ENCODE measurements at places on chromosomes 16 and 17.

DNA sequence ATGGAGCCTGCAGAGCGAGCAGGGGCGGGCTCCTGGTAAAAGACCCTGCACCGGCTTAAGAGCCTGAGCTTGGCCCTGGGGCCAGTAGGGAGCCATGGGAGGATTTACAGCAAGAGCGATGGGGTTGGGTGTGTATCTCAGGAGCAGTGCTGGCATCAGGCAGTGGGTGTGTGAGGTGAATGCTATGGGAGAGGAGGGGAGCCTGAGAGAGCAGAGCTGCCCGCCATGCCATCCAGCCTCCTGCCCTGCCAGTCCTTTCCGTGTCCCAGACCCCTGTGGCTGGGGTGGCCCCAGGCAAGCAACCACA, 23.3 kb downstream of the FAM83G start:
- no peak for DNase-seq

- DNase-seq, result no peak
Observed at GRCh38 chr17:63082952-63083351, 116.9 kb downstream of the TANC2 start.

DNA sequence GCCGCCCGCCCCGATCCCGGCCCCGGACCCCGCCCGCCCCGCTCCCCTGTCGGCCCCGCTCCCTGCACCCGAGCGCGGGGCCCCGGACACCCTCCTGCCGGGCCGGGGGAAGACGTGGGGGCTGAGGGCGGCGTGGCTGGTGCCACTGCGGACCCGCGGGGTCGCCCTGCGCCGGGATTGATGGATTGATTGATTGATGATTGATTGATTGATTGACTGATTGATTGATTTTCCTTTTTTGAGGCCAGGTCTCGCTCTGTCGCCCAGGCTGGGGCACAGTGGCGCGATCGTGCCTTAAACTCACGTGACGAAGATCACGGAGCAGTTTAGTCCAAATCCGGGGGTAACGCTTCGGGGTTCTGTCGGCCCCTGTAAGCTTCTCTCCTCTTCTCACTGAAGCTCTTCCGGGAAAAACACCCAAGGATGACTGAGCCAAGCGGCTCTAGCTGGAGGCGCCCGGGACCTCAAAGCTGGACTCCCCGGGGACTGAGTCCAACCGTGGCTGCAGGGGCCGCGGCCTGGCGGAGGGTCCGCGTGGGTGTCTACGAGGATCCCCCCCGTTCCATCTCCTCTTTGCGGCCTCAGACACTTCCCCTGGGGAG, 40.2 kb upstream of the BHLHA9 start:
- no peak for DNase-seq

DNA sequence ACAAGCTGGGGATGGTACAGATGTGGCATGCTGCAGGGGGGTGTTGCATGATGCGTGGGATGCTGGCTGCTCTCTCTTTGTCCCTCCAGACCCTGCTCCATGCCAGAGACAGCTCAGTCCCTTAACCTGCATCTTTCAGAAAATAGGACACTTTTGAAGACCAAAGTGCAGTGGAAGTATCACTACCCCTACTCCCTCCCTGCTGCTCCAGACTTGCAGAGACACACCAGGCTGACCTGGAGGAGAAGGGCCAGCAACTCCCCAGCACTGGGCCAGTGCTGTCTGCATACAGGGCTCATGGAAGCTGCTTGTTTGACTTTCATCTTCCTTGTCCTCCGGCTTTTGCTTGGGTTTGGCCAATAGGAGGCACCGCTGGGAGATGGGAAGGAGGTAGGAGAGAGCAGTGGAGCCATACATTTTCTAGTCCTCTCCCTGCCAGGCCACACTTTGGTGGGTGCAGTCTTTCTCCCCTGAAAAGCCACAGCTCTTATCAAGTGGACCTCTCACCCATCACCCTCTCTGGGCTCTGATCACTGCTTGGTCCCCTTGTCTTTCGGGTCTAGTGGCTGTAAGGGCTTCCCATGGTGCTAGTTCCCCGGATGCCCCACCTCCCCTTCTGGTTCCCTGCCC, 46.1 kb upstream of the NKD1 start:
- DNase-seq, result no peak

DNA sequence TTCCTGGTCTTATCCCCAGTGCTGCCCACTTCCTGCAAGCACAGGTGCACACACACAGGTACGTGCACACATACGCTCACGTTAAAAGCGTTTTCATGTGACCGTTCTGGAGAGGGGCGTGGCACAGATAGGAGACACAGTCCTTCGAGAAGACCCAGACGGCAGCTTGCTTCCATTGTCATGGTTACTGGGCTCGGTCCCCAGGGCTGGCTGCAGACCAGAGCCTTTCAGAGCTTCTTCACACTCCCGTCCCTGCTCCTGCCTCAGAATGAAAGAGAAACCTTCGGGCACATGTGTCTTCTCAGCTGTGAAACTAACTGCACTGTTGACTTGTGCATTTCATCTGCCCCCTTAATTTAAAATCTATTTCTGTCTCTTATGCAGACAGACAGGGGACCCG, 154.2 kb downstream of the PITPNC1 start:
- DNase-seq, result no peak

GRCh38 chr17:2084036-2084765, 29.3 kb downstream of the HIC1 start:
- DNase-seq, result no peak

- DNase-seq, result no peak
Observed at GRCh38 chr16:68037841-68038597, 14.9 kb downstream of the DUS2 start.

- DNase-seq, result peak; percentile 44
Observed at GRCh38 chr16:74601126-74601871, 5.6 kb downstream of the GLG1 start.

DNA sequence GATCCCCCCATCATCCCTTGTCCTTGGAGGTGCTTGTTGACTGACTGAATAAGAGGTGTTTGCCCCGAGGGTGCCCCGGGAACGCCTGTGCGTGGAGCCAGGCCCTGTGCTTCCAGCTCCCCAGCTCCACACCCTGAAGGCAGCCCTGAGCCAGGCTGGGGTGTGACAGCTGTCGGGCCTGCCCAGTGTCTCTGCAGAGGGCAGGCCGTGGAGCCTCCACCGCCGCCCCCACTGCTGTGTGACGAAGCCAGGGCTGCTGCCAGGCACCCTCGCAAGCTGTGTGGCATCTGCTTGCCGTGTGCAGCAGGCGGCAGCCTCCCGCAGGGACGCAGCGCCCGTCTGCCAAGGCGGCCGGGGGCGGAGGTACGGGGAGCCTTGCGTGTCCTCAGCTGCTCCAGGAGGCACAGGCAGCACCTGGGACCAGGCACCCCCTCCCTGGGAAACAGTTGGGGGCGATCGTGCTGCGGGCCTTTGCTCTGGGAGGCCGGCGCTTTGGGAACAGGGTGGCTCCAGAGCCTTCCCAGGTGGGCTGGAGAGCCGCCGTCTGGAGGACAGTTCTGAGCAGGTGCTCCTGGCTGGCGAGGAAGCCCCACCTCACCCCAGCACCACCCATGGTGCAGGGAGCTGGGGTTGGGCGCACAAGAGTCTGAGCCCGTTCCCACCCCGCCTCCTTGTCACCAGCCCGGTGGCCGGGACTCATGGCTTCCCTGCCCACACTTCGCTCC, 26.6 kb downstream of the GSE1 start:
- DNase-seq, result no peak

- DNase-seq, result no peak
Observed at GRCh38 chr16:85415196-85416090, 197.7 kb upstream of the GSE1 start.

DNA sequence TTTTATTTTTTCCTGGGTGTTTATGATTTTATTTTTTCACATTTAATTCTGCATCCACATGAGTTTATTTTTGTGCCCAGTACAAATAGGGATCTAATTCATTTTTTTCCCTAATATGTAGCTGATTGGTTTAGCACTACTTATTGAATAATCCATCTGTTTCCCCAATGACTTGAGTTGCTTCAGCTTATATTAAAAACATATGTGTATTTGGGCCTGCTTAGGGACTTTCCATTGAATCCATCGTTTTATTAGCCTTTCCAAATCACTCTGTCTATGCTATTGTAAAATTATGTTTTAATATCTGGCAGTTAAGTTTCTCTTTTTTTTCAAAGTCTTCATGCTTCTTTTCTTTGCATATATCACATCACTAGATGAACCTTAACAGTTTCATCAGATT, 42.2 kb downstream of the WWP2 start:
- no peak for DNase-seq

DNA sequence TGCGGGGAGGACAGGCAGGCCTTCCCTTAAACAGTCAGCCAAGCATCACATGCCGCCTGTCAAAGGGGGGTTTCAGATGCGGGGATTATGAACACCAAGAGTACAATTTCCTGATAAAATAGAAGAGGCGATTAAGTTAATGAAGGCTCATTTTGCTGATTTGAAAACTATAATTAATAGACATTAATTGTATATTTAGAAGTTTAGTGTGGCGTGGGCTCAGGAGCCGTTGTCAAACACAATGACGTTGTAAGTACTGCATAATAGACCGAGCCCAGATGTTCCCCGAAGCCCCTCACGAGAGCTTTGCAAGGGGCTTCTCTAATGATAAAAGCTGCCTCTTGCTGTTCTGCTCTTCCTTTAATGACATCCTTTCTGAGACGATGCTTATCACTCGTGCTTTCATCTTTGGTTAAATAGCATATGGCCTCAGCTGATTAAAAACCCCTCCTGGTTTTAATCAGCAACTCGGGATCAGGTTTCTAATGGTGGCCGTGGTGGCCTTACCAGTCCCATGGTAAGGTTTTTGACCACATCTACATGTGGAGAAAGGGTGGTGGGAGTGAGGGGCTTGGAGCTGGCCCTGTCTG, 28.2 kb downstream of the SNX20 start:
- DNase-seq, result no peak

DNA sequence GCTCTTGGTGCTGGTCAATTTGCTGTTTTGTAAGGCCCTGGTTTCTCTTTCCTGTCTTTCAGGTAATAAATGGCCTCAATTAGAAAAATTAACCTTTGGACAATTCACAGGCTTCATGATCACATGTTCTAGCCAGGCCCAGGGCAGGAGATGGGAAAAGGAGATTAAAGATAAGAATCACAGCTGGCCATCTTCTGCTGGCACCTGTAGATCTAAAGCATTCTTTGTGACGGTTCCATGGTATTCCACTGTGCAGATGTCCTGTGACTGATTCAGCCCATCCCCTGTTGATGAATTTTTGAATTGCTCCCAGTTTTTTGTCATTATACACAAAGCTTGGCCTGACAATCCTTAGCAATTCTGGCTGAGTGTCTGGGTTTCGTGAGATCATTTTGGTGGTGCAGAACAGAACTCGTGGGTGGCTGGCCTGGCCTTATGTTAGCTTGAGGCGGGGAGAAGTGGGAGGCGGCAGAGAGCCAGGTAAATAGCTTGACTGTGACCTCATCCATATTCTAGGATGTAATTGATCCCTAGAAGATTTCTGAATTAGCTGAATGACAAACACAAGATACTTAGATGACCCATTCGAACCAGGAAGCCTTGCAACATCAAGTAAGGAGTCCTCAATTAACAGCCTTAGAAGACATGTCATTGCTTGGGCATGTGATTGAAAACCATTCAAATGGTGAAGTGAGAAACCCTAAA, 14.1 kb downstream of the TMC5 start:
- DNase-seq, result no peak

GRCh38 chr16:15618392-15618791, 24.6 kb downstream of the MARF1 start:
- no peak for DNase-seq

DNA sequence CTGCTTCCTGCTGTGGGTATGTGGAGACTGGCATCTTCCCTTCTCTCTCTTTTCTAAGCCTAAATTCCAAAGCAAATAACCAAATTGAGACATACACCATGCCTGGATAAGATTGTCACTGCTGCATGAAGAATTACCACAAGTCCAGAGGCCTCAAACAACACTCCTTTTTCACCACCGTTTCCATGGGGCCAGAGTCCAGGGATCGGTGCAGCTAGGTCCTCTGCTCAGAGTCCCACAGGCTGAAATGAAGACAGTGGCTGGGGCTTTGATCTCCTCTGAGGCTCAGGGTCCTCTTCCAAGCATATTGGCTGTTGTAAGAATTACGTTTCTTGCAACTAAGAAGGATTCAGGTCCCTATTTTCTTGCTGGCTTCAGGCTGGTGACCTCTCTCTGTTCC, 130.4 kb downstream of the SLC39A11 start:
- DNase-seq, result no peak

- DNase-seq, result no peak
Observed at GRCh38 chr16:596736-597060, 6.8 kb downstream of the RAB40C start.

- DNase-seq, result no peak
Observed at GRCh38 chr17:83203073-83203471, 123.7 kb downstream of the METRNL start.

DNA sequence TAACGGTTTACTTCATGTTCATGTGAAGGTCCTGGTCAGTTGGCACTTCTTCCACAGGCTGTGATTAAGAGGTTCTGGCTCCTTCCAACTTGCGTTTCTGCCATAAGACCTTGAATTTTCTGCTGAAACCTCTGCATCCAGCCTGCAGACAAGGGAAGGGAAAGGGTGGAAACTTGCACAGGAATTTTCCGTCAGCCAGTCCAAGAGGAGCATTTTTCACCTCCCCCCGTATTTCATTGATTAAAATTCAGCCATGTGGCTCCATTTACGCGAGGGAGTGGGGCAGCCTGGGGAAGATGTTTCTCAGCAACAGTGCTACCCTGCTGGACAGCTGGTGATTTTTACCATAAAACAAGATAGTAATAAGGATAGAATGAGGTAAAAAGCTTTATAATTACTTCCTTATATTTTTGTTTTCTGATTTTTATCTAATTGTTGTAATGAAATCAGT, 101.5 kb upstream of the SMIM36 start:
- no peak for DNase-seq

GRCh38 chr17:75589919-75590303, 2.3 kb downstream of the MYO15B start:
- DNase-seq, result no peak

GRCh38 chr17:76714822-76715495, 4.2 kb upstream of the MXRA7 start:
- DNase-seq, result peak; percentile 85

GRCh38 chr16:16817196-16817595, 438.3 kb downstream of the NPIPA7 start:
- DNase-seq, result no peak

DNA sequence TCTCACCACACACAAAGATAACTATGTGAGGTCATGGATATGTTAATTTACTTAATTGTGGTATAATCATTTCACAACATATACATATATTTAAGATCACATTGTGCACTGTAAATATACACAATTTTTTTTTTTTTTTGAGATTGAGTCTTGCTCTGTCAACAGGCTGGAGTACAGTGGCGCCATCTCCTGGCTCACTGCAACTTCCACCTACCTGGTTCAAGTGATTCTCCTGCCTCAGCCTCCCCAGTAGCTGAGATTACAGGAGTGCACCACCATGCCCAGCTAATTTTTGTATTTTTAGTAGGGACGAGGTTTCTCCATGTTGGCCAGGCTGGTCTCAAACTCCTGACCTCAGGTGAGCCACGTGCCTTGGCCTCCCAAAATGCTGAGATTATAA, 11.5 kb upstream of the PRSS54 start:
- peak; percentile 27 for DNase-seq

DNA sequence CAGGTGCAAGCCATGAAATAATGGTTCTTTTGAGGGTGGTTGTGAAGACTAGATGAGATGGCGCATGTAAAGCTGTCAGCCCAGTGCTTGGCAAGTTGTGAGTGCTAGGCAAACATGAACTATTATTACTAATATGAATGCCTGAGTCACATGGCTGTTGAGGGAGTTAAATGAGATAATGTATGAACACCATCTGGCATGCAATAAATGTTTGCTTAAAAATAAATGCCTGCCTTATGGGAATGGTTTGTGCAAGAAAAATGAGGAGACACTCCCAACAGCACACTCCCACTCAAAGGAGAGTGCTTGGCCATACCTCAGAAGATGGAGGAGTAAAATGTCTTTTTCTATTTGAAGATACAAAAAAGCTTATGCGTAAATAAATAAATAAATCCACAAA, 3.6 kb downstream of the MAPK3 start:
- DNase-seq, result no peak

Data from activated T-cell treated with anti-CD3 and anti-CD28 coated beads for 1 hour (primary cell).